DMS79 (cell line): ENCODE measurements at places on chromosomes 4 and X.

DNA sequence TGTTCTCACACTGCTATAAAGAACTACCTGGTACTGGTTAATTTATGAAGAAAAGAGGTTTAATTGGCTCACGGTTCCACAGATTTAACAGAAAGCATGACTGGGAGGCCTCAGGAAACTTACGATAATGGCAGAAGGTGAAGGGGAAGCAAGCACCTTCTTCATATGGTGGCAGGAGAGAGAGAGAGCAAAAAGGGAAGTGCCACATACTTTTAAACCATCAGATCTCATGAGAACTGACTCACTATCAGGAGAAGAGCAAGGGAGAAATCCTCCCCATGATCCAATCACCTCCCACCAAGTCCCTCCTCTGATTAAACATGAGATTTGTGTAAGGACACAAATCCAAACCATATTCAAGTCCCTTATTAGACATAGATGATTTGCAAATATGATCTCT lies 12.3 kb upstream of the RAP2C start:
- no peak for DNase-seq

DNA sequence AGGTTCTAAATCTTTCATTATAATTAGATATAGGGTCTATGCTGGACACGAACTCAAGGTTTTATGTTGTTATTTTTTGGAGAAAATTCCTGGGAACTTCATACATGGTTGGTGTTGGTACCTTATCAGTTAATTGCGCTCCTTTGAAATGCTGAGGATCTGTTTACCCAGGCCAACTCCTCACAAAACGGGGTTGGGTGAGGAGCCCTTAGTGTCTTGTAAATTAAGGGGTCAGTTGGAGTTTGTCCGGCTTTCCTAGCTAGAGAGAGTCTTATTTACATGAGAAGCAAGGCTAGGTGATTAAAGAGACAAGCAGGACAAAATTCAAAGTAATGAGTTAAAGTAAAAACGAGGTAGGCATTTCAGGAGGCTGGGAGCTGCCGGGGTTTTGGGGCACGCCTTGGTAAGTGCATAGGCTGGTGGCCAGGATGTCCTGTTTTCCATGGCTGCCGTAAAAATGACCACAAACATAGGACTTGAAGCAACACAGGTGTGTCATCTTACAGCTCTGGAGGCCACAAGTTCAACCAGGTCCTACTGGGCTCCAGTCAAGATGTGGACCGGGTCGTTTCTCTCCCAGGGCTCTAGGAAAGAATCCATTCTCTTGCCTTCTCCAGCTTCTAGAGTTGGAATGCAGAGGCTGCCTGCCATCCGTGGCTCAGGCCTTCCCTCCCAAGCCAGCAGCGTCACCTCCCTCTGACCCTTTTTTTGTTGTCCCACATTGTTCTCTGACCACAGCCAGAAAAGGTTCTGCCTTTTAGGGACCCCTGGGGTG lies 19.8 kb downstream of the PSAPL1 start:
- DNase-seq, result no peak

DNA sequence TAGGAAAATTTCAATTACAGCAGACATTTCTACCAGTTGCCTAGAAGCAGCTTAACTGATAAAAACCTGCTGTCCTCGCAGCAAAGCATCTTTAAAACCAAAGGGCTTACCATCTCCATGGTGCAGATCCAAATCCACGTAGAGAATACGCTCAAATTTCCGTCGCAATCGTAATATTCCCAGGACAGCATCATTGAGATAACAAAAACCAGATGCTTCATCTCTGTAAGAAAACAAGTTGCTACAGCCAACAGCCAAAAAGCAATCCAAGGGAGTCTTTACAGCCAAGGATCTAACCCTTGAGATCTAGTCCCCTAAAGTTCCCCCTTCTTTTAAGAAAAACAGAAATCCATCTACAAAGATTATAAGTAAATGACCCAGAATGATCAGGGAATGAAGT lies 77.6 kb downstream of the HDAC8 start:
- no peak for DNase-seq

DNA sequence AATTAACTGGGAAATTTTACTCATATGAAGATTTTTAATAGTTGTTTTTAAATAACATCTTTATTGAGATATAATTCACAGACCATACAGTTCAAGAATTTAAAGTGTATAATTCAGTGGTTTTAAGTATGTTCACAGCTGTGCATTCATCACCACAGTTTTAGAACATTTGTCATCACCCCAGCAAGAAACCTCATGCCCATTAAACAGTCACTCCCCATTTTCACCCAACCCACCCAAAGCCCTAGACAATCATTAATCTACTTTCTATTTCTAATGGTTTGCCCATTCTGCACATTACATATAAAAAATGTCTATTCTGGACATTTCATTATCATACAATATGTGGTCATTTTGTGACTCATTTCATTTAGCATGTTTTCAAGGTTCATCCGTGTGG lies 2.8 kb downstream of the UPRT start:
- DNase-seq, result no peak

DNA sequence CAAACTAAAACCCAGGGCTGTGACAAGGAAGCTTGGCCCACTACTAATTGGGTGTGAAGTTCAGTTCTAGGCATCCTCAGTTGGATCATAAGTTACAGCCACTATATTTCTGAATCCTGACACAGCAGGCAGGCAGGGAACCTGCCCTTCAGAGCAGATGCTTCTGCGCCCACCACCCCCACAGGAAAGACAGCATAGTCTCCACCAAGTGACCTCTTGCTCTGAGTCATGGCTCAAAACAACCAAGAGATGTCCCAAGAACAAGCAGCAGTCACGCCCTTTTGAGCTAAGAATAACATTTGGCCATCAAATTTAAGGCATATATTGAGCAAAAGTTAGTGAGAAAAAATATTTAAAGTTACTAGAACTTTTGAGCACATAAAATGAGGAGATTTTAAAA lies 170.7 kb upstream of the SMARCAD1 start:
- no peak for DNase-seq

GRCh38 chrX:132766452-132766851 lies 192.0 kb downstream of the HS6ST2 start:
- DNase-seq, result no peak

GRCh38 chr4:100424376-100424775 lies 93.4 kb downstream of the EMCN start:
- no peak for DNase-seq
